Lung (tissue), 17 donors: ENCODE measurements at places on chromosomes 11 and 22. TPM values are rescaled to one million over a fixed set of nuclear protein-coding genes. Genes with fewer than 3 reads are reported as not detected.
A peak's percentile ranks its signal among the peaks of the same experiment; 100 is the strongest.

Gene PATE4
- total RNA-seq: not detected

Gene MMP13
- 0.09 TPM for total RNA-seq

Gene MIAT
- 4.6 TPM for total RNA-seq

Gene LRRC56
- total RNA-seq: 11.7 TPM

Gene OR2D2
- not detected for total RNA-seq

GRCh38 chr11:2536440-2536989, 91.7 kb downstream of the KCNQ1 start:
- H3K27me3 ChIP-seq: no peaks in the 10 kb centered on the region
- no peak for DNase-seq
- no peak overlapping the region for H3K4me3 ChIP-seq

- H3K36me3 ChIP-seq: no peaks in the 10 kb centered on the region
- no peak overlapping the region for H3K4me3 ChIP-seq
- no peaks in the 10 kb centered on the region for H3K27me3 ChIP-seq
Measured at GRCh38 chr11:128929468-128929867, 13.2 kb downstream of the TP53AIP1 start.

GRCh38 chr11:30876663-30877396, 290.7 kb upstream of the MPPED2 start:
- H3K27me3 ChIP-seq: no peaks in the 10 kb centered on the region
- H3K4me1 ChIP-seq: peaks cover 57% of the 10 kb centered on the region

- H3K4me3 ChIP-seq: no peak overlapping the region
- no peaks in the 10 kb centered on the region for H3K4me1 ChIP-seq
- H3K27ac ChIP-seq: no peak overlapping the region
- no peaks in the 10 kb centered on the region for H3K36me3 ChIP-seq
- no peaks in the 10 kb centered on the region for H3K27me3 ChIP-seq
- DNase-seq: no peak
Measured at GRCh38 chr11:115941481-115941993, 437.3 kb upstream of the CADM1 start.

GRCh38 chr22:38957046-38957770, at the start of gene APOBEC3A:
Gene APOBEC3A, plus strand, starts transcription at chr22:38957609. Its CDS starts 83 bp downstream, at chr22:38957692.
- no peaks in the 10 kb centered on the region for H3K36me3 ChIP-seq
- H3K27me3 ChIP-seq: no peaks in the 10 kb centered on the region
- peak within 1 kb of the TSS; percentile 17 for H3K27ac ChIP-seq
- no peak within 1 kb of the TSS for H3K4me3 ChIP-seq

GRCh38 chr11:109522116-109522755, 100.2 kb downstream of the C11orf87 start:
- no peaks in the 10 kb centered on the region for H3K27me3 ChIP-seq
- no peak for DNase-seq
- H3K4me3 ChIP-seq: no peak overlapping the region
- H3K36me3 ChIP-seq: no peaks in the 10 kb centered on the region

GRCh38 chr22:29679316-29679715, 40.5 kb upstream of the CABP7 start:
- H3K36me3 ChIP-seq: peaks cover 56% of the 10 kb centered on the region
- H3K27ac ChIP-seq: no peak overlapping the region
- no peak overlapping the region for H3K4me3 ChIP-seq
- no peak for DNase-seq

- DNase-seq: no peak
- H3K36me3 ChIP-seq: no peaks in the 10 kb centered on the region
- H3K4me1 ChIP-seq: peaks cover 3% of the 10 kb centered on the region
- H3K27me3 ChIP-seq: no peaks in the 10 kb centered on the region
Measured at GRCh38 chr11:110859998-110860397, 147.8 kb upstream of the ARHGAP20 start.

- no peaks in the 10 kb centered on the region for H3K27me3 ChIP-seq
- H3K4me1 ChIP-seq: peaks cover 2% of the 10 kb centered on the region
- H3K4me3 ChIP-seq: no peak overlapping the region
- DNase-seq: no peak
- H3K27ac ChIP-seq: peak overlapping the region; percentile 67
Measured at GRCh38 chr11:11988681-11989261, 19.7 kb downstream of the DKK3 start.

DNA sequence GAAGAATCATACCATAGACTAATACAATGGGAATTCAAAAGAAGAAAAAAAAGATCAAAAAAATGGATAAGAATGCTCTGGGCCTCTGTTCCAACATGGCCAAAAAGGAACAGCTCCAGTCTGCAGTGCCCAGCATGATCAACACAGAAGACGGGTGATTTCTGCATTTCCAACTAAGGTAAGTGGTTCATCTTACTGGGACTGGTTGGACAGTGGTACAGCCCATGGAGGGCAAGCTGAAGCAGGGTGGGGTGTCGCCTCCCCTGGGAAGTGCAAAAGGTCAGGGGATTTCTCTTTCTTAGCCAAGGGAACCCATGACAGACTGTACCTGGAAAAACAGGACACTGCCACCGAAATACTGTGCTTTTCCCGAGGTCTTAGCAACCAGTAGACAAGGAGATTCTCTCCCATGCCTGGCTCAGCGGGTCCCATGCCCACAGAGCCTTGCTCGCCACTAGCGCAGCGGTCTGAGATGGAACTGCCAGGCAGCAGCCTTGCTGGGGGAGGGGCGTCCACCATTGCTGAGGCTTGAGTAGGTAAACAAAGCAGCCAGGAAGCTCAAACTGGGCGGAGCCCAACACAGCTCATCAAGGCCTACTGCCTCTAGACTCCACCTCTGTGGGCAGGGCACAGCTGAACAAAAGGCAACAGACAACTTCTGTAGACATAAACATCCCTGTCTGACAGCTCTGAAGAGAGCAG, 428.4 kb downstream of the MN1 start:
- no peak overlapping the region for H3K27ac ChIP-seq
- no peaks in the 10 kb centered on the region for H3K36me3 ChIP-seq
- H3K4me3 ChIP-seq: no peak overlapping the region
- no peaks in the 10 kb centered on the region for H3K27me3 ChIP-seq

- H3K27ac ChIP-seq: no peak overlapping the region
- H3K4me3 ChIP-seq: no peak overlapping the region
- H3K27me3 ChIP-seq: no peaks in the 10 kb centered on the region
- H3K36me3 ChIP-seq: no peaks in the 10 kb centered on the region
Measured at GRCh38 chr11:36425561-36426081, 84.5 kb downstream of the TRAF6 start.

DNA sequence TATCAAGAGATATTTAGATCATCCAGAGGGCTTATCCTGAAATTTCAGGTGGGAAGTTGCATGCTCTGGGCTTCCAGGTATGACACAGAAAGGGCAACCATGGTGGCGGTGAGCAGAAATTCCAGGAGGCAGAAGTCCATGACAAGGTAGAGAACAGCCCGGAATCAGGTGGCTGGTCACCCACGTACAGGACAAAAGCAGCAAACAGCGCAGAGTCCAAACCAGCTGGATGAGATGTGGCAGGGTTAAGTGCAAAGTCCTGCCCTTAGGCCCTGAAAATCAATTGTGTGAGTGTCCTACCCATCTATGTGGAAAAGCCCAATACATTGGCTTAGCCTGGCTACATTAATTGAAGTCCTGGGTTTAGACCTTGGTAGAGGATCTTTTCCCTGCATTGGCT, 11.6 kb downstream of the PPFIBP2 start:
- H3K27ac ChIP-seq: no peak overlapping the region
- no peak for DNase-seq
- no peaks in the 10 kb centered on the region for H3K36me3 ChIP-seq
- no peak overlapping the region for H3K4me3 ChIP-seq
- H3K4me1 ChIP-seq: peaks cover 4% of the 10 kb centered on the region
- no peaks in the 10 kb centered on the region for H3K27me3 ChIP-seq

GRCh38 chr22:44608597-44609399, 93.2 kb upstream of the PRR5 start:
- no peak overlapping the region for H3K27ac ChIP-seq
- H3K27me3 ChIP-seq: no peaks in the 10 kb centered on the region
- no peak for DNase-seq
- H3K4me3 ChIP-seq: no peak overlapping the region

DNA sequence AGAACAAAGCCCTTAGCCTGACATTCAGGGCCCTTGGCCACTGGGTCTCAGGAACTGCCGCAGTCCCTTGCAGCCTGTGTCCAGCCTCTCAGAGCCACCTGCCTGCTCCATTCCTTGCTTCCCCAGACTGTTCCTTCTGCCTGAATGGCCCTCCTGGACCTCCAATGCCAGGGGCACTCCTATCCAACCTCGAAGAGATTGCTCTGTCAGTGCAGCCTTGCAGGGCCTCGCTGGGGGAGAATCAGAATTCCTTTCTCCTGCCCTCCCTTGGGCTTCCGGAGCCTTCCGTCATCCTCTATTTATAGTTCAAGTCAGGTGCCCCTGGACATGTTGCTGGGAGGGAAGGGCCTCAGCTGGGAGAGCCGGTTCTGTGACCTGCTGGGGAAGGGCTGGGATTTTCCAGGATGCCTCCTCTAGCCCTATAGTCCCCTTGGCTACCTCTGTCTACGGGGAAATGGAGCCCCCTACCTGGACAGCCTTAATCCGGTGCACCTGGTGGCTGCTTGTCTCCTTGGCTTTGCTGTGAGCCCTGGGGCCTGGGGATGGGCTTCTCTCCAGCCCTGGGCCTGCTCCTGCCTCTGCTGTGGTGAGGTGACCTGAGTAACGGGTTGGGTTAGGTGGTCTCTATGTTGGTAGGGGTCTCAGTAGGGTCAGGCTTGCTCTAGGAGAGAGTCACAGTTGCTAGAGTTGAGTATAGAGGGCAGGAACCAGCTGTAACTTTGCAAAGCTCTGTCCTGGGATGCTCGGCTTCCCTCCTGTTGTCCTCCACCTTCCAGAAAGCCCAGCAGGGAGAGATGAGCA, 45.9 kb upstream of the SYT7 start:
- no peaks in the 10 kb centered on the region for H3K27me3 ChIP-seq
- H3K4me1 ChIP-seq: peaks cover 8% of the 10 kb centered on the region
- no peak overlapping the region for H3K4me3 ChIP-seq
- no peaks in the 10 kb centered on the region for H3K36me3 ChIP-seq

GRCh38 chr11:2698386-2699184, 1.2 kb downstream of the KCNQ1OT1 start:
- H3K27me3 ChIP-seq: no peaks in the 10 kb centered on the region
- DNase-seq: no peak
- peak overlapping the region; percentile 65 for H3K4me3 ChIP-seq
- H3K27ac ChIP-seq: peak overlapping the region; percentile 87

DNA sequence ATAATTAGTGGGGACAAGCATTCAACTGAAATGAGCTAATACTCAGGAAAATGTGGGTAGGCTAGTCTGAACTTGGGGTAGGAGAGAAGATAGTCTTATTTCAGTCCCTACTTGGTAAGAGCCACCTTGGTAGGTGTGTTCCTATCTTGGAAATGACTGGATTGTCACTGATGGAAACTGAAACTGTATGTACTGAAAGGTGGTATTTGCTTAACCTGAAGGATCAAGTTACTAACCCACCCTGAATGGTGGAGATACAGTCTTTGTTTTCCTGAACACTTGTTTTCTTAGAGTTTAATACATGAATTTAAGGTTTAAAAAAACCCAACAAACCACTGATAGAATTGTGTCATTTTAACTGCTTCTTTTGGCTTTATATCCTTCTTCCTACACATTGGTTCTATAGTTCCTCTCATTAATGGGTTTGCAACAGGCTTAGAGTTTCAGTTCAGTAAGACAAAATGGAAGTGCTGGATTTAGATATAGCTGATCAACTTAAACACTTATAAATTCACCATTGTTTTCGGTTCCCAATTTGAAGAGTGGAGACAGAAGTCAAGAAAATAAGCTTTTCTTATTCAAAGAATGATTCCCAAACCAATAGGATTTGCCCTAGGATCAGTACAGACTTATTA, 4.2 kb downstream of the FAR1 start:
- H3K27me3 ChIP-seq: no peaks in the 10 kb centered on the region
- no peak overlapping the region for H3K27ac ChIP-seq
- H3K4me3 ChIP-seq: no peak overlapping the region

DNA sequence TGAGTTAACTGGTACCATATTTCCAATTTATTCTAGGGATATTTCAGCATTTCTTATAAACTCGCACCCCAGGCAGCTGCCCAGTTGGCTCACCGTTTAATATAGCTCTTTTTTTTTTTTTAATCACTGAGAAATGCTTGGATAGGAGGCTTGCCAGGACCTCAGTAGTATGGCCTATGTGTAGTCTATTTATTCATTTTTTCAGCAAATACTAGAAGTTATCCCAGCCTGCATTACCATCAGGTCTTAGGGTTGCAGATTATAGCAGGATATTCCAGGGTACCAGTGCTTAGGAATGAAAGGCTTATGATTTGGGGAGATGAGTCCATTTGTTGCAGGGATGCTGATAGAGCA, 26.6 kb downstream of the PARVA start:
- H3K27ac ChIP-seq: no peak overlapping the region
- no peaks in the 10 kb centered on the region for H3K27me3 ChIP-seq
- peaks cover 24% of the 10 kb centered on the region for H3K4me1 ChIP-seq
- H3K4me3 ChIP-seq: no peak overlapping the region

DNA sequence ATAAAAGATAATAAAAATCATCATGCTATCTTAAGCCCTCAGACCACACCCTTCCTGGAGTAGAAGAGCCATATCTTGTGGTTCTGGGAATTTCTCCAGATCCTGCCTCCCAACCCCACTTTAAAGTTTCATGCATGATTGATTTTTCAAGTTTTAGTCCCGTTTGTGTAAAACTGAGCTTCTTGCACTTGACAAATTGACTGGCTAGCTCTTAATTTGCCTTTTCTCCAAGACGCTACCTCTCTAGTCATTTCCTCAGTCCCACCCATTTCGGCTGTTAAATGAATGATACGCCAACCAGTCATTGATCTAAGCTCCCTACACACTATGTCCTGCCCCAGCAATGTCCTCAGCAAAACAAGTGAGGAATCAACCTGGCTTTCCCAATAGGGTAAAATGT, 71.8 kb upstream of the TEAD1 start:
- no peak overlapping the region for H3K4me3 ChIP-seq
- H3K27me3 ChIP-seq: no peaks in the 10 kb centered on the region
- DNase-seq: no peak
- H3K27ac ChIP-seq: no peak overlapping the region
- no peaks in the 10 kb centered on the region for H3K36me3 ChIP-seq
- peaks cover 11% of the 10 kb centered on the region for H3K4me1 ChIP-seq

DNA sequence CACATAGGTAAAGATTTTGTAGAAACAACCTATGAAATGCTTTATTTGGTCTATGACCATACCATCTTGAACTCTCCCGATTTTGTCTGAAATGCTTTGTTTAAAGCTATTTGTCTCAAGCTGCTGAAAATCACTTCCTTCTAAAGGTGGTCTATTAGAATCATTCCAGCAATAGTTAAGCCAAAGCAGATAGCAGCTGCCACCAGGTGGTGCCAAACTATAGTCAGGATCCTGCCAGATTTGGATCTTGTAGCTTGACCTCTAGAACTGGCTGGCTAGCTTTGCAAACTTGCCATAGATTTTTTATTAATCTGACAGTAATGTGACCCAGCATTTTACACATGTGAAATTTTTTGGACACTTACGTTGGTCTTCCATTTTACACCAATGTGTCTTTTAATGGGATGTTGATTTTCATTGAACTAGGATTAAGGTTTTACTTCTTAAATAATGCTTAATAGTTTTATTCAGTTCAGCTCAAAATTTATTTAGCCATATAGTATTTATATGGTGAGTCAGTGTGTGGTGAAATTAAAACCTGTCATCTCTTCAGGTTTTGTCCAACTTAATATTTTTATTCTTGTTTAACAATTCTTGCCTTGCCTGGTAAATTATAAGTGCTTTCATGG, 19.7 kb downstream of the CTR9 start:
- no peak overlapping the region for H3K4me3 ChIP-seq
- no peaks in the 10 kb centered on the region for H3K4me1 ChIP-seq
- peak; percentile 65 for DNase-seq

GRCh38 chr11:43825217-43825816, 55.3 kb upstream of the ALKBH3 start:
- H3K4me1 ChIP-seq: no peaks in the 10 kb centered on the region
- peaks cover 3% of the 10 kb centered on the region for H3K36me3 ChIP-seq
- H3K4me3 ChIP-seq: no peak overlapping the region
- no peak overlapping the region for H3K27ac ChIP-seq
- H3K27me3 ChIP-seq: no peaks in the 10 kb centered on the region
